ENCODE measurements at places on chromosomes 1 and 21. TPM values are rescaled to one million over a fixed set of nuclear protein-coding genes. Genes with fewer than 3 reads are reported as not detected.
A peak's percentile ranks its signal among the peaks of the same experiment; 100 is the strongest.

HMGN1 gene
- 258 TPM for total RNA-seq

- no peak for DNase-seq
These were observed 119.3 kb upstream of the ZC3H12A start for GRCh38 chr1:37354876-37355650.

PDZK1IP1 gene
- 398 TPM for total RNA-seq

DNA sequence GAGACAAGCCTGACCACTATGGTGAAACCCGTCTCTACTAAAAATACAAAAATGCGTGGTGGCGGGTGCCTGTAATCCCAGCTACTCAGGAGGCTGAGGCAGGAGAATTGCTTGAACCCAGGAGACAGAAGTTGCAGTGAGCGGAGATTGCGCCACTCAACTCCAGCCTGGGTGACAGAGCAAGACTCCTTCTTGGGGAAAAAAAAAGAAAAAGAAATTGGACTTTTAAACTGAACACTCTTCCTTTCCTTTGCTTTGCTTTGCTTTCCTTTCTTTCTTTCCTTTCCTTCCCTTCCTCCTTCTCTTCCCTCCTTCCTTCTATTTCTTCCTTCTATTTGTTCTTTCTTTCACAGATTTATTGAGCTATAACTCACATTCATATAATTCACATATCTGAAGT, 43.3 kb upstream of the PUM1 start:
- no peak for DNase-seq

ATP5PB gene
- total RNA-seq, result 356 TPM

DNA sequence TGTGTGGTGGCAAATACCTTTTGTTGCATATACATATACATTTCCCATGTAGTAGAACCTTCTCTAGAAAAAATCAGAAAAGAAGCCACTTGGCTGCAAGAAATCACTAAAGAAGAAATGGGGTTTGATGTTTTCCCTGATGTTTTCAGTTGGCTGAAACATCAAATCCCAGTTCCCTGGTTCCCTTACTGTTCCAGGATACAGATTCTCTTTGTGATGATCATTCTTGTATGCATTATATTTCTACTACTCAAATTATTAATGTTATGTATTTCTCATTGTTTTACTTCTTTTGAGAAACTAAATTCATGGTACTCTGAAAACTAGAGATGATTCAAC, 7.6 kb downstream of the RNU1-2 start:
- DNase-seq, result no peak

SPRR1B gene
- not detected for total RNA-seq

GRCh38 chr1:58917436-58917835, 133.6 kb upstream of the JUN start:
- DNase-seq, result no peak

GRCh38 chr21:26136671-26137070, 33.9 kb downstream of the APP start:
- DNase-seq, result peak; percentile 26

OR10R2 gene
- total RNA-seq, result not detected

GRCh38 chr1:66370462-66370971, 163.4 kb upstream of the SGIP1 start:
- DNase-seq, result peak; percentile 93

- no peak for DNase-seq
These were observed 9.0 kb upstream of the ZBTB21 start for GRCh38 chr21:42019101-42019605.

NECTIN4 gene
- total RNA-seq, result 25.0 TPM

Data from renal cortical epithelial cell (primary cell).